Tongue (tissue), 3 donors: ENCODE measurements at places on chromosomes 7 and 10.

DNA sequence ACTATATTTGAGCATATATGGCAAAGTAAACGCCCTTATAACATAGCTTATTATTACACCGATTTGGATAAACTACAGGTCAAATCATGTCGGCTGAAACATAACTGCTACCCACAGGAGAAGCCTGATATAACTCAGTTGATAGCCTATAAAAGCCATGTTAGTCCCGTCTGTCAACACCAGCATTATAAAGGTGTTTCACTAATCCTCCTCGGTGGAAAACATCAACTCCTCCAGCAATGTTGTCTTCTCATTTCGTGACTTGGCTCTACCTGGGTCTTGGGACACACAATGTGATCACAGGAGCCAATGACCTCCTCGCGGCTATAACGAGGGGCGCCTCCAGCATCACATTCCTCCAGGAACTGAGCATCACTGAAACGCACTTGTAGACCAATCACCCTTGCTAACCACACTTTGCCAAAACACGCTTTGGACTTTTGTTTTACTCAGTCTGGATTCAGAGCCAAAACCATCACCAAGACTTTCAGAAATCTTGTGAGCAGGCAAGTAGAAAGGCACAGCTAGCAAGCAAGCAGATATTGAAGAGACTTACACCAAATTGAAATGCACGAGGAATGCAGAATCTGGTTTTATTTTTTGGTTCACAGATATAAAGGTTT, 269.7 kb upstream of the NFE2L3 start:
- no peak for DNase-seq

DNA sequence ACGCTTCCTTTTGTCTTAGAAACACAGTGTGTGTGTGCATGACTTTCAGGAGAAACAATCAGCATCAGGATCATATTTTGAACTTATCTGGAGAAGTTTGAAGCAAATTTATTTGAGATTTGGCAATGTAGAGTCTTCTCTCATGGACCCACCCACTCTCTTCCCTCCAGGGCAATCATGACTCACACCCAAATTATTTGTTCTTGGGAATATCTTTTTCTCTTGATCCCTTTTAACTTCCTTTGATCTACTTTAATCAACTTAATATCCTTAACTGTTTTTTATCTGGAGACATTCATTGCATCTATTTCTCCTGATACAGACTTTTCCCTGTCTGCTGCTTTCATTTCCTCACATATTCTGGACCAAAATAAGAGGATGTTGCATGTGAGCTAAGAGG, 1174.3 kb downstream of the GATA3 start:
- no peak for DNase-seq

DNA sequence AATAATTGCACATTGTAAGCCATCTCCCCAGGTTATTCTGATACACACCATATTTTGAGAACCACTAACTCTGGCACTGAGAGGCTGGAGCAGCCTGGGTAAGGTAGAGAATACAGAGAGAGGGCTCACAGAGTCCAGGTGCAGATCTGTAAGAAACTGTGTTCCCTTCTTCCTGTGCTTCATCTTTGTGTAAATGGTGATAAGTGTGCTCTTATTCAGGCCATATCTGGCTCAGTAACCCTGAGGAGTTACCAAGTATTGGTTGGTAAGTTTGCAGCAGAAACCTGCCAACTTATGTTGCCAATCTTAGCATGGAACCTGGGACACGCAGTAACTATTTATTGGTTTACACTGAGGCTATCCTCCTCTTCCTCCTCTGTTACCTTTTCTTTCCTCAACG, 16.2 kb upstream of the ICA1 start:
- DNase-seq: no peak

- DNase-seq: peak; percentile 31
Measured at GRCh38 chr7:72058579-72058978, 353.6 kb downstream of the CALN1 start.

DNA sequence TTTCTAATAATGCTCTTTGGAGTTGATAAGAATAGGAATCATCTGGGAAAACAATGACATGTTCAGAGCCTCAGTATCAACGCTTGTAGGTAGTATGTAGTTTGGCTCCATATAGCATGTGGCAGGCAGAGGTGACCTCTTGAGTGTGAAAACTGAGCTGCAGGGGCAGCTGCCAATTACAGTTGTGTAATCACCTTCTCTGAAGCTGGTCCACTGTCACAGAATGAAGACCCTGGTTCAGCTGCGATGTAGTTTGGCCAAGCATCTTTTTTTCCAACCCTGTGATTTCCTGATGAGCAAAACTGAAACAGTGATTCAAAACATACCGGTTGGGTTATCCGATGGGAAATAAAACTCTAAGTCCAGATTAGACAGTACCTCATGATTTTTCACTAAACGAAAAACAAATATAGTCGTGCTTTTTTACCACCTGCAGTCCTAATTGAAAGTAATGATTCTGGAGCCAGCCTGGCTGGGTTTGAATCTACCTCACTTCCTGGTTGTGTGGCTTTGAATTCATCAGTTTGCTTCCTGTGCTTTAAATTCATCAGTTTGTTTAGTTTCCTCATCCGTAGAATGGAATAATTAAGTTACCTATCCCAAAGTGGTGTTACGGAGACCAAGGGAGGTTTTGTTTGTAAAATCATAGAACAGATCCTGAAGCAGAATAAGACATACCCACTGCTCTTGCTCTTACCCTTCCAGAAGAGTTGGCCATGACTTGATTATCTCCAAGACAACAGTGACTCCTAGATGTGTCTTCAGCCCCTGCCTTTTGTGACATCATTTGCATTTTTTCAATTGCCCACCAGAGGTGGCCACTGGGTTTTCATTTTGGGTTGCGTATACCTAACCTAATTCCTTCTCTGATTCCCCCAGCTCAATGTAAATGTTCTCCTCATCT, 87.4 kb downstream of the CELF2 start:
- DNase-seq: no peak

GRCh38 chr10:121236621-121237020, 361.6 kb downstream of the FGFR2 start:
- no peak for DNase-seq

GRCh38 chr7:108441392-108441955, 14.8 kb downstream of the NRCAM start:
- DNase-seq: no peak

GRCh38 chr7:26476271-26476670, 184.6 kb downstream of the SNX10 start:
- DNase-seq: no peak

GRCh38 chr10:6530211-6530840, 49.8 kb downstream of the PRKCQ start:
- DNase-seq: no peak

- DNase-seq: no peak
Measured at GRCh38 chr10:62562795-62563194, 188.6 kb downstream of the ZNF365 start.

- DNase-seq: peak; percentile 66
Measured at GRCh38 chr7:127252778-127253280, at the start of gene GRM8. Gene GRM8, minus strand, starts transcription at chr7:127252941.

DNA sequence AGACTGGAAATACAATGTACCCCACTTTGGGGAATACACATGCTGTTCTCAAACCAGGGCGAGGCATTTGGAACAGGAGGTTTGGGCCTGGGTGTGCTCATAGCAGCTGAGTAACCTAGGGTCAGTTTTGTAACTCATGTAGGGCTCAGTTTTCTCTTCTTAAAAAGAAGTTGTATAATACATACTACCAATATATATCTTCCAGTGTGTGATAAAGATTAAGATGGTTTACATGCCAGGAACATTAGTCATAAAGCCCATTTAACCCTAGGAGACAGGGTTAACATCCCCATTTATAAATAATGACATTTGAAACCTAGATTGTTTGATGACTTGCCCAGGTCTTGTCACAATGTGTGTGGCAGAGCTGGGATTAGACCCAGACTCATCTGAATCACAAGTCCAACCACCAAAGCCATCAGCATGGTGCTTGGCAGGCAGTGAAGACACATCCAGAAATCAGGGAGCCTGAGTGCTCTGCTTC, 6.0 kb downstream of the AKR1B10 start:
- no peak for DNase-seq

GRCh38 chr7:133853706-133854276, 273.3 kb upstream of the LRGUK start:
- no peak for DNase-seq

DNA sequence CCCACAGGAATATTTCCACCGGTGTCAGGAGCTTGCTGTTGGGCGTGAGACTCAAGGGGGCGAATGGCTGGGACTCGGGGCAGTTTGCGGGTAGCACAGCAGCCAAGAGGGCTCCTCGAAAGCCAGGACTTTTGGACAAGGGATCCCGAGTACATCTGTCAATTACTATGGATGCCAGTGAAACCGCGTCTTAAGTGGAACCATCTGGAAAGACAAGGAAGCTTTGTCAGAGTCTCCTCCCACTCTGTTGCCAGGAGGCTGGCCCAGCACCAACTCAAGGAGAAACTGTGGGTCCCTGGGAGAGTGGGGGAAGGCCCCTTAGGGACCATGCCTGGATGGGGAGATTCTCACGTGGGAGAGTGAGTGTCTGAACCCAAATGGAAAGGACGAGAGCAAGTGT, 57.1 kb downstream of the C10orf143 start:
- peak; percentile 48 for DNase-seq

GRCh38 chr10:116892907-116893685, 43.8 kb downstream of the ENO4 start:
- peak; percentile 58 for DNase-seq

GRCh38 chr10:102507521-102507920, 3.7 kb downstream of the SUFU start:
- DNase-seq: peak; percentile 35

DNA sequence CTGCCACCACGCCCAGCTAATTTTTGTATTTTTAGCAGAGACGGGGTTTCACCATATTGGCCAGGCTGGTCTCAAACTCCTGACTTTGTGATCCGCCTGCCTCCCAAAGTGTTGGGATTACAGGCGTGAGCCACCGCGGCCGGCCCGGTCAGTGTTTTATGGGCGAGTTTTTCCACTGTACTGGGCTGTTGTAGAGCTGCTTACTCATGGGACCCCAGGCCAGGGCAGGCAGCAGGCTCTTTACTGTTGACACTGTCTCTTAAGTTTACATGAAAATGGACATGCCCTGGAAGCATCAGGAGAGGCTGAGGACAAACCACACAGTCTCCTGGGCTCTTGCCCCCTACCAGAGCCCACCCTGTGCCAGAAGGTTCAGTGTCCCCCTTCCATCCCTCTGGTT, 11.2 kb downstream of the NACAD start:
- no peak for DNase-seq

DNA sequence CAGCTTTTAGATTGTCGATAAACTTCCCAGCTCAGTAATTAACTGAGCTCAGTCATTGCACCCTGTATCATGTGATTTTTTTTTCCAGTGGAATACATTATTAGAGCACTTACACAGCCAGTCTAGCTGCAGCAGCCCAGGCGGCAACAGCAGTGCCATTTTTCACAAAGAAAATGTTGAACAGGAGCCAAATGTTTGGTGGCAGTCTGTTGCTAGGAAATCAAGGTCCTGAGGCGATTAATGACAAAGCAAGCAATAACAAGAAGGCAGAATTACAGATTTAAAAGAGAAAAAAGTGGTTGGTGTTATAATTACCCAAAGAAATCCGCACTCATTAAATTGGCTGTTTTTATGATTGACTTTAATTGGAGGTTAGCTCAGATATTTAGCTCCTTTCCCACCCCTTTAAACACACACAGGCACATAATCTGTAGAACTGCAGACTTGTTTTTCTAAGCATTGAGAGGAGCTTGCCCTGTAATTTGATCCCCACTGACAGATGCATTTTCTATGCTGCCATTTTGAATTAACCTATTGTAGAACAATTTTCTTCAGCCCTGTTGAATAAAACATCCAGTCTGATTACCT, 267.4 kb downstream of the ADK start:
- DNase-seq: peak; percentile 91

DNA sequence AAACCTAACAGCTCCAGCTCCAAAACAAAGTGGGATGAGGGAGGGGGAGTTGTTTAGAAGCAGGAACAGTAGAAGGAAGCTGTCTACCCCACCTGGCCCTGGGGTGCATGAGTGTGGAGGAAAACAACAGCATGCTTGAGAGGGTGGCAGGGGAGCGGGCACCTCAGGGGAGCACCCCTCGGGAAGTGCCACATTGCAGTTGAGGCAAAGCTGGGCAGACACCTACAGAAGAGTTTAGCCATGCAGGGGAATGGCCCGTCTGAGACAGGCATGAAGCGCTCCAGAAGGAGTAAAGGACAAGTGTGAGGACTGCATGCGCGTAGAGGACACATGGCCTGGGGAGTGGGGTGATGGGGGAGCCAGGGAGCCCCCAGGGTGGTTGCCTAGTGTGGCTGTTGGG, 18.1 kb downstream of the CHAT start:
- no peak for DNase-seq

GRCh38 chr7:28479507-28479947, 67.2 kb downstream of the CREB5 start:
- no peak for DNase-seq

- DNase-seq: no peak
Measured at GRCh38 chr10:122682522-122682921, 17.1 kb downstream of the C10orf120 start.

DNA sequence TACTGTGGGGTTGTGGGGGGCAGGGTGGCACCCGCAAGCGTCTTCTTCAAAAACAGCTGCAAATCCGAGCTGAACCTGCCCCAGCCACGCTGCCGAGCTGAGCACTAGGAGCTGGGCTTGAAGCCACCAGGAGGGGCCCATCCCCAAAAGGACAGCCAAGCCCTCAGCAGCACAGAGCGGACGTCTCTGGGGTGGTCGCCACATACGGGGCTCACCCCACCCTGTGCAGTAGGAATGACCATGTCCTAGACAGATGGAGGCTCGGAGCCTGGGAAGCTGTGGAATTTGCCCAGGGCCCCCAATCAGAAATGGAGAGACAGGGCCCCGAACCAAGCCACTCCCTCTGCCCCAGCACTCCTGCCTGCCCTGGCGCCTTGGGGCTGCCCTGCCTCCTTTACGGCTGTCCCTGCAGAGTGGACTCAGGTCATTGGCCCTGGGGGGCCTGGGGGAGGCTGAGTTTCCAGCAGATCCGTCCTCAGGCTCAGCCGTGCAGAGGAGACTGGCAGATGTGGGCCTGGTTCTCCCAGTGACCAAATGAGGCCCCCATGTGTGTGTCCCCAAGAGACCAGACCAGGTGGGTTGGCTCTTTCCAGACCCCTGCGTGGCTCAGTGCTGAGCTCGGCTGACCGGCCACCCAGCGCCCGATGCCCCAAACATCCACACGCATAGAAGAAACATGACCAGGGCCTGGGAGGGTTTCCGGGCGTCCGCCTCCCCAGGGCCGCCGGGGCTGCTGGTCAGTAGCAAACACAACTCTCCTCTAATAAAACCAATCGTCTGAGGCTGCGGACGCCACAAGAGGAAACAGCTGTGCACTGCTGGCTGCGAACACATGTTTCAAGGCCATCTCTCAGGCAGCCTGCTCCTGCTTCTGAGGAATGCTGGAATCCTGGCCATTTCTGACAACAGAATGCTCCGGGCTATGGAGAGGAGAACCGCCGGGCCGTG, 54.9 kb downstream of the PDGFA start:
- peak; percentile 93 for DNase-seq
